HuH-7.5 (cell line): ENCODE measurements at places on chromosomes 16 and 17.
A peak's percentile ranks its signal among the peaks of the same experiment; 100 is the strongest.

DNA sequence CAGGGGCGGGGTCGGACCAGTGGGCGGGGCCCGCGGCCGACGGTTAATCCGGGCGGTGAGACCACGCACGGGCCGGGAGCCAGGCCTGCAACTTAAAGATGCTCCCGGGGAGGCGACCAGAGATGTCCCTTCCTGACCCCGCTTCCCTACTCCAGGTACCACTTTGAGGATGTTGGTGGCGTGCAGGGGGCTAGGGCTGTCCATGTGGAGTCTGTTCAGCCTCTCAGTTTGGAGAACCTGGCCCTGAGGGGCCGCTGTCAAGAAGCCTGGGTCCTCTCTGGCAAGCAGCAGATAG lies 580 bp downstream of the RANGRF start:
- no peak for DNase-seq

DNA sequence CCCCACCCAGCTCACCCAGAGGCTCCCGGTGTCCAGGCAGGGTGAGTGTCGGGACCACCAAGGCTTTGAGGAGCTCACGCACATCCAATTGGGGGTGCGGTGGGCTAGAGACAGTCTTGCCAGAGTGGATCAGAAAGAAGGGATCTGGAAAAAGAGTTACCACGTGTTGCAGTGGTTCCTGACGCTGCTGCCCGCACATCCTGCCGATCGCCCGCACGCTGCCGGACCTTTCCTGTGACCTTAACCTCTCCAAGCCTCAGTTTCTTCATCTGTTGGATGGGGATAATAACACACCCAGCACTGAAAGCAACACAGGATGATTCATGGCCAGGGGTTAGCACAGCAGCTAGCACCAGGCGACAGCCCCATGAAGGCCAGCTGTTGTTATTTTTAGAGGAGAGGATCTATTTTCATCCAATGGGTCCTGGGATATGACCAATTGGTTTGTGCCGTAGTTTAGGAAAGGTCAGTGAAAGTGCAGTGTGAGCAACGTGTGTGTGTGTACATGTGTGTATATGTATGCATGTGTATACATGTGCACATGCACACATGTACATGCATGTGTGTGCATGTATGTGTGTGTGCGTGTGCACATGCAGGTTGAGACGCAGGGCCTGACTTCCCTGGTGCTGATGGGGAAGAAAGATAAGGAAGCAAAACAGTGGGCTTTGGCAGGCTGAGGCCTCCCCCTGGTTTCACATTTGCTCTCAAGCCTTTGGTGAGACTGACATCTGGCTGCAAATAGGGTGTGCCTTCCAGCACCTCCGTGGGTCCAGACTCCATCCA lies 2.5 kb downstream of the ITGAX start:
- DNase-seq = no peak

- DNase-seq = no peak
These were observed 317.3 kb downstream of the CPPED1 start for GRCh38 chr16:12486386-12486785.

GRCh38 chr16:9846362-9847099 lies 335.7 kb downstream of the GRIN2A start:
- DNase-seq = no peak

DNA sequence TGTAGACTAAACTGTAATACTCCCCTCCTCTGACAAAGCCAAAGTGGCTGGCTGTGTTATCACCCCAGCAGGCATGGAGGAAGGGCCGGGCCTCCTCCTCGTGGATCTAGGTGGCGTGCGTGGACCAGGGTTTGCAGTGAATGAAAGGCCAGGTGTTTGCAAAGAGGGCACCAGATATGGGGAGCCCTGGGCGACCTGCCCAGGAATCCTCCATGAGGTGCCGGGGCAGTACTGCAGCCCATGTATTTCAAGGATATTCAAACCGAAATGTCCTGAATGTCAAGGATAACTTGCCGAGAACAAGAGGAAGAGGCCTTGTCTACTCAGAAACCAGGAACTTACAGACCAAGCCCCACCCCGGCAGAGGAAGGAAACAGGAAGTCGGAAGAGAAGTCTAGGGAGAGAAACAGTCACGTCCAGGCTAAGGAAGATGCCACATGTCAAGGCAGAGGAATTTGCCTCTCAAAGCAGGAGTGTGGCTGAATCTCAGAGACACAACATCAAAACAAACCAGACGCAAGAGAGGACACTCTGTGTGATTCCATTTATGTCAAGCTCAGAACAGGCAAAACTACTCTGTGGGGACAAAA lies 13.7 kb upstream of the OSGIN1 start:
- DNase-seq = no peak

GRCh38 chr16:87952751-87953150 lies 1.5 kb downstream of the BANP start:
- no peak for DNase-seq

GRCh38 chr16:12057266-12057665 lies 80.7 kb downstream of the SNX29 start:
- no peak for DNase-seq

GRCh38 chr16:50403491-50403890 lies 34.7 kb upstream of the BRD7 start:
- DNase-seq = no peak

DNA sequence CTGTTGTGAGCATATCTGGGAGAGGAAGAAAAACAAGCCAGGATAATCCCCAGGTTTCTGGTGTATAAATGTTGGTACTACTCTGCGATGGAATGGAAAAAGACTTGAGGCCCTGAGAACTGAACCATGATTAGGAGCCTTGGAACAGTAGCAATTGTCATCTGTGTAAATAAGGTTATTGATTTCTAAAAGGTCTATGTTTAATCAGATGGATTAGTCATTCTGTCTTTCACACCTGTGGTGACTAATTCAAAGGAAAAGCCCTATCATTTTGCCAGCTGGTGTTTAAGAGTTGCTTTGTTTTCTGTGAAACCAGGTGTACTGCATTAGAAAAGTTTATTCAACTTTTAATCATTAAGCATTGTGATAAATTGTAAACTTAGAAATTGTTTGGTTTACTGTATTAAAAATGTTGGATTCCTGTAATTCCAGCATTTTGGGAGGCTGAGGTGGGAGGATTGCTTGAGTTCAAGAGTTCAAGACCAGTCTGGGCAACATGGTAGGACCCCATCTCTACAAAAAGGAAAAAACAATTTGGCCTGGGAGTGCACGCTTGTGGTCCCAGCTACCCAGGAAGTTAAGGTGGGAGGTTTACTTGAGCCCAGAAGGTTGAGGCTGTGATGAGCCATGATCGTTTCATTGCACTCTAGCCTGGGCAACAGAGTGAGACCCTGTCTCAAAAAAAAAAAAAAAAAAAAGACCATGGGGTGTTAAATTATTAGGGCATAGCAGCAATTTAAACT lies 29.0 kb upstream of the KPNB1 start:
- no peak for DNase-seq

DNA sequence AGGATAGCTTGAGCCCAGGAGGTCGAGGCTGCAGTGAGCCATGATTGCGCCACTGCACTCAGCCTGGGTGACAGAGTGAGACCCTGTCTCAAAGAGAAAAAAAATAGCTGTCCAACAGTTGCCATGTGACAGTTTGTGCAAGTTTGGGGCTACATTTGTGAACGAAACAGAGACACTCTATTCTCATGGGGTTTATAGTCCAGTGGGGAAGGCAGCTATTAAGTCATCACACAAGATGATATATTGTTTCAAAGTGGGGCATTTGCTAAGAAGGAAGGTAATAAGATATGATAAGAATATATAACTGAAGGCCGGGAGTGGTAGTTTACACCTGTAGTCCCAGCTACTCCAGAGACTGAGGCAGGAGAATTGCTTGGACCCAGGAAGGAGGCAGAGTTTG lies 73.3 kb downstream of the RBBP6 start:
- DNase-seq = no peak

DNA sequence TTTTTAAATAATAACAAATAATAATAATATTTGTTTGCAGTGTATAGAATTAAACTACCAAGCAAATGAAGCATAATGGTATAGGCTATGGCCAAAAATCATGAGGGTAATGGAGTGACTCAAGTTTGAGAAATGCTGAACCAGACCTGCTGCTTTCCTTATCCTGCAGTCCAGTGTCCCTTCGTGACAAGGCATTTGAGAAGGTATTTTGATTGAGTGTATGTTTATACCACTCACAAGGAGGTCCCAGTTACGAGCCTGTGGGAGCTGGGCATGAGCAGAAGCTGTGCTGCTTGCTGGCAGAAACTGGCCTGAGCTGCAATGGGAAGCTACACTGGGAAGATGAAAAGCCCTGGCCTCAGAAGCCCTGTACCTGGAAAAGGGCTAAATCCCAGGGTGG lies 50.3 kb downstream of the GNAO1 start:
- no peak for DNase-seq

DNA sequence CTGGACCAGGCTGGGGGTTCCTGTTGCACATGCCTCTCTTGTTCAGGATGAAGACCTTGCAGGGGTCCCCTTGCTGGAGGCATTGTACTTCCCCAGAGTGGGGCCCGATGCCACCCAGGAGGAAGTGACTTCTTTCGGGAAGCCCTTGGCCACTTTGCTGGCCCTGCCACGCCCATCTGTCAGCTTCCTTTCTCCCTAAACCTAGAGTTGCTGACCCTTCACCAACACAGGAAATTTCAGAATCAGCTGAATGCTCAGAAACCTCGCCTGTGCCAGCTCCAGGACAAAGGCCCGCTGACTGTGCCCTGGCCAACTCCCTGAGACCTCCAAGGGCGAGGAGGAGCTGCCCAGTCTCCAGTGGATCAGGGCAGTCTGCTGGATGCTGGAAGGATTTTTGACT lies 26.7 kb downstream of the WNT9B start:
- no peak for DNase-seq

- no peak for DNase-seq
These were observed 10.0 kb upstream of the ZNF689 start for GRCh38 chr16:30620169-30620568.

DNA sequence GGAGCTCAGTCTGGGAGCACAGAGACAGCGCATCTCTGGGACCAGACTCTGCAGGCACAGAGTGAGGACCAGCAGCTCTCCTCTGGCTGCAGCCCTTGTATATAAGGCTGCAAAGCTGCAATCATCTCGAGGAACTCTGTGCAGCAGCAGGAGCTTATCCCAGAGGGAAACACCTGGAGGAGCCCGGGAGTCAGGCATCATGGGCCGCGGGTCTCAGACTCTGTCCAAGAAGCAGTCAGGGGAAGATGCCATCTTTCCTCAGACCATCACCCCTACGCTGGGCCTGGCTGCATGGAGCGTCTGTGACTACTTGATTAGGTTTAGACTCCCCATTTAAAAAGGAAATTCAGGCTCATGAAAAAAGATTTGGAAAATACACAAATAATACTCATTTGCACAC lies 122.0 kb downstream of the IRF8 start:
- no peak for DNase-seq

DNA sequence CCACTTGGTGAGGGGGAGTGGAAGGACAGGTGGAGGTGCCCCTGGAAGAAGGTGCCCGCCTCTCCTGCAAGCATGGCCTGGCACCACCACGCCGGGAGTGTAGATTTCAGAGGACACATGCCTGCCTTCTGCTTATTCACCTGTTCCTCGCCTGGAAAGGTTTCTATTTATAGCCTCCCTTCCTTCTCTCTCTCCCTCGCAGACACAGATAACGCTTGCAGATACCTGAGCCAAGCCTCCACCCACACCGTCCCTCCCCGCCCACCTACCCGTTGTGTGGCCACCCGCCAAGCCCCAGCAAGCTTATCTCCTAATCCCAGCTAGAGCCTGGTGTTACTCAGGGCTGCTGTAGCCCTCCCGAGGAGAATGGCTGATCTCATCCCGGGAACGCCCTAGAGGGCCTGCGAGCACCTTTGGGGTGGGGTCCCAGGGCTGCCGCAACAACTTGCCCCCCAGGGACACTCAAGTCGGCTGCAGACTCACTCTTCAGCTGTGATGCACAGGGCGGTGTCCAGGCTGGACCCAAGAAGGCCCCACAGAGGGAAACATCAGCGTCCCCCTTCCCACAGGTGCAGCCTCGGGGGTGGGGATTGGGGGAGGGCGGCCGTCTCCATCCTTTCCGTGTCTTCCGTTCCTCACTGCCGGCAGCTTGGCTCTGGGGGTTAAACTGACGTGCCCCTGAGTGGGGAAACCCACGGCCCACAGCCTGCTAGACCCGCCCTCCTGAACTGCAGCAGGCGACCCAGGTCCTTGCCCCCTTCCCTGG lies 1.9 kb upstream of the SNAI3 start:
- peak; percentile 83 for DNase-seq

GRCh38 chr16:1899641-1900451 lies 18.4 kb downstream of the HS3ST6 start:
- no peak for DNase-seq

GRCh38 chr16:3495176-3495575 lies at the start of gene C16orf90:
C16orf90 (minus strand) TSS chr16:3495489; CDS start chr16:3495421, 68 bp downstream.
- no peak for DNase-seq

GRCh38 chr16:25855818-25856217 lies 164.1 kb downstream of the HS3ST4 start:
- DNase-seq = no peak

- DNase-seq = no peak
These were observed 2.0 kb downstream of the ROGDI start for GRCh38 chr16:4800290-4801041.

DNA sequence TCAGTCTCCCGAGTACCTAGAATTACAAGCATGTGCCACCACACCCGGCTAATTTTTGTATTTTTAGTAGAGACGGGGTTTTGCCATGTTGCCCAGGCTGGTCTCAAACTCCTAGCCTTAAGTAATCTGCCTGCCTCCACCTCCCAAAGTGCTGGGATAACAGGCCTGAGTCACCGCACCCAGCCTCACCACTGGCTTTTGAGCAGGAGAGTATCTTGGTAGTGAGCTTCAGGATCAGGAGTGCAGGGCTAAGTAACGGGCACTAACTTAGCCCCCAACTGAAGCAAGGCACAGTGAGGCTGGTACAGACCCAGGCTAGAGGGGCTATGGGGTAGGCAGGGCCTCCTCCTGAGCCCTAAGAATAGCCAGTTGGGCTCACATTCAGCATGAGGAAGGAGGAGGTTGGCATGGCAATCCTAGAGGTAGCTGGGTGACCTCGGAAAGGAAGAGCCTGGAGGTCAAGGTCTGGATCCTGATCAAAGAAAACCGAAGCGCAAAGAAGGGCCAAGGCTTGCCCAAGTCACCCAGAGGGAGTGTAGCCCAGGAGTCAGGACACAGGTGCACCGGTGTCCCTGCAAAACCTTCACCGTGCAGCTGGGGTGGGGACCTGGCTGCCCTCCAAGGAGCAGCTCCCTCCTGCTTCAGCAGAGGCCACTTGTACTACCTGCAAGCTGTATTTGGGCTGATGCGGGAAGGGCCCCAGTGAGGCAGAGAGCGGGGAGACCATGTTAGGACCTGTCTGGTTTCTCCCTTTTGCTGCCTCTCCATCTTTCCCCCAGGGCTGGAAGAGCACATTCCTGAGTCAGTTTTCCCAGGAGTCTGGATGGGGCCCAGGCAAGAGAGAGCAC lies 1.3 kb upstream of the ADGRG5 start:
- DNase-seq = no peak

- no peak for DNase-seq
These were observed 28.5 kb downstream of the CLEC3A start for GRCh38 chr16:78050734-78051400.
